T-helper 2 cell (primary cell): ENCODE measurements at places on chromosomes 2 and 18.

GRCh38 chr18:42412281-42412680 is 457.2 kb downstream of the PIK3C3 start:
- DNase-seq, result no peak

DNA sequence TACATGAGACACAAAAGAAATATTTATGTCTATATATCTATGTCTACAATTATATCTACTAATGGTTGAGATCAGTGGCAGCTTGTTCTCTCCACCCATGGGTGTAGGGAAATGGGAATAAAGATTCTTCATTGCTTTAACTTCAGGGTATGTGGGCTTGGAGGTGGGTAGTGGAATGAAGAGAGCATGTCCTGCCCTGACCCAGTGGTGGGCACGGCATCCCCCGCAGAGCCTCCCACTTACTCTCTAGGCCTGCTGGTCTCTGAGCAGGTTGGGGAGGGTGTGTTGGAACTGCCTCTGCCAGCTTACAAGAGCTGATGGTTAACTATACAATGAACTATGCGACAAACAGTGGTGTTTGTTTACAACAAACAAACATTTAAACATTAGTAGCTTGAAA is 152.5 kb upstream of the SKOR2 start:
- DNase-seq, result no peak

DNA sequence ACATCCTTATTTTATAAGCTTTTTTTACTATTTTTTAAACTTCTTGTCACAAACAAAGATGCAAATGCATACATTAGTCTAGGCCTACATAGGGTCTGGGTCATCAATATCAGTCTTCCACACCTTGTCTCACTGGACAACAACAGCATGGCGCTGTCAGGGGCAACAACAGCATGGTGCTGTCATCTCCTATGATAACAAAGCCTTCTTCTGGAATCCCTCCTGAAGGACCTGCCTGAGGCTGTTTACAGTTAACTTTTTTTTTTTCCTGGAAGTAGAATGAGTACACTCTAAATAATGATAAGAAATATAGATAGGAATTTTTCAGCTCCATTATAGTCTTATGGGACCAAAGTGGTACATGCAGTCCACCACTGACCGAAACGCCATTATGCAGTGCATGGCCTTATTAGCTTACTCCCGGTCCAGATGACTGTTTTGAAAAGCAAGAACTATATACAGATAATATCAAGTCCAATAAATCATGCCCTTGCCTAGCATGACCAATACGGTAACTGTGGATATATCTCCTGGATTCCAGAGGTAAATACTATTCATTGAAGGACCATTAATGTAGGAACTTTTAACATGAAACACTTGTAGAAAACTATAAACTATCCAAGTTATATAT is 38.4 kb downstream of the TCF4 start:
- DNase-seq, result no peak

DNA sequence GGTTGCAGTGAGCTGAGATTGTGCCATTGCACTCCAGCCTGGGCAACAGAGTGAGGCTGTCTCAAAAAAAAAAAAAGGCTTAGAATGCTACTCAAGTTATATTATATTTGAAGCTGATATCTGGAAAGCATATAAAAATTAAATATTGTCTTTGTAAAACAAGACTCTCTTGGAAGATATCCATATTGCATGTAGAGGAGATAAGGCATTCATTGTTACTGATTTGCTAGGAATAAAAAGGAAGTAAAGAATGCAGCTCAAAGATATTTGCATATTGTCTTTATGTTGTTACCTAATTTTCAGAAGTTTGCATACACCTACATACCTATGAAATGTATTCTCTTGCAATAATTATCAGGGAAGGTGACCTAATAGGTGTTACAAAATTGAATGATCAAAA is 79.4 kb downstream of the MYOM1 start:
- DNase-seq, result no peak

GRCh38 chr2:152546230-152546837 is 170.9 kb downstream of the PRPF40A start:
- DNase-seq, result no peak

- no peak for DNase-seq
Observed at GRCh38 chr2:71947809-71948208, 199.9 kb downstream of the CYP26B1 start.

GRCh38 chr2:149727927-149728326 is 140.4 kb upstream of the MMADHC start:
- no peak for DNase-seq

DNA sequence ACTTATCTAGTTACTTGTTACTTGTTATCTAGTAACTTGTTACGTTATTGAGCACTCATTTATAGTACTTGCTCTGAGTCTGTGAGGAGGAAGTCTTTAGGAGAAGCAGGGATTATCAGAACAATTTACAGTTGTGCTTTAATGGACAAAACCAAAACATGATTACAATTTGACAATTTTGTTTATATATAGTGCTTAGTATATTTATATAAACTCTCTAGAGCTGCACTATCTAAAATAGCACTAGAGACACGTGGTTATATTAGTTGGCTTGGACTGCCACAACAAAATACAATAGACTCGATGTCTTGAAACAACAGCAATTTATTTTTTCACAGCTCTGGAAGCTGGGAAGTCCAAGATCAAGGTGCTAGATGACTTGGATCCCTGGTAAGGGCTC is 78.4 kb downstream of the BMPR2 start:
- DNase-seq, result no peak

DNA sequence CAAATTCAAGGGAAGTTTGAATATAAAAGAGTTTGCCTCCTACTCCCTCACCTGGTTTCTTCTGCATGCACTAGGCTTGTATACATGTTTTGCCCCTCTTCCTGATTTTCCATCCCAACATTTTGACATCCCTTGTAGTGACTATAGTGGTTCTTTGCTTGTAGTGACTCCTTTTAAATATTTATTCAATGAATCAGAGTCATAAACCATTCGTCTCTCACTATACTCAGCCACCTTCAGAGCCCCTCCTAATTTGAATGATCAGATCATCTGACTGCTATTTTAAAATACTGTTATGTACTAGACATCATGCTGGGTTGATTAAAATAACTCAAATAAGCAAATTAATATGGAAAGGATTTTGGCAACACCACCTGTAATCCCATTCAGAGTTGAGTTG is 492.1 kb upstream of the PIK3C3 start:
- no peak for DNase-seq

GRCh38 chr2:28085201-28085600 is 194.7 kb downstream of the BABAM2 start:
- DNase-seq, result no peak

- DNase-seq, result no peak
Observed at GRCh38 chr2:106126705-106127281, 67.3 kb downstream of the UXS1 start.

DNA sequence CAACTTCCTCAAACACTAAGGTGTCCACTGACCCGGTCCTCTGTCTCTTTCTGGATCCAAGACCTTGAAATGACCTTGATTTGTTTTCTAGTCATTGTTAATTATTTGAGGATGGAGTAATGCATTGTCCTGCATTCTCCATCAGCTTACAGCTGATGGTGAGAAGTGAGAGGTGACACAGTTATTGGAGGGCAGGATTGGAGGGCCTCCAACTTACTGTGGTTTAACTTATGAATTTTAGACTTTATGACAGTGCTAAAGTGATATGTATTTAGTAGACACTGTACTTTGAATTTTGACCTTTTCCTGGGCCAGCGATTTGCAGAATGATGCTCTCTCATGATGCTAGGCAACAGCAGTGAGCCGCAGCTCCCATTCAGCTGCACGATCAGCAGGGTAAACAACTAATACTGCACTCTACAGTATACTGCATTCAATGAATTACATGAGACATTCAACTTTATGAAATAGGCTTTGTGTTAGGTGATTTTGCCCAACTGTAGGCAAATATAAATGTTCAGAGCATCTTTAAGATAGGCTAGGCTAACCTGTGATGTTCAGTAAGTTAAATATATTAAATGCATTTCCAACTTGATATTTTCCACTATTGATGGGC is 200.0 kb upstream of the MEX3C start:
- no peak for DNase-seq

- no peak for DNase-seq
Observed at GRCh38 chr2:134098321-134098720, 155.6 kb upstream of the MGAT5 start.

DNA sequence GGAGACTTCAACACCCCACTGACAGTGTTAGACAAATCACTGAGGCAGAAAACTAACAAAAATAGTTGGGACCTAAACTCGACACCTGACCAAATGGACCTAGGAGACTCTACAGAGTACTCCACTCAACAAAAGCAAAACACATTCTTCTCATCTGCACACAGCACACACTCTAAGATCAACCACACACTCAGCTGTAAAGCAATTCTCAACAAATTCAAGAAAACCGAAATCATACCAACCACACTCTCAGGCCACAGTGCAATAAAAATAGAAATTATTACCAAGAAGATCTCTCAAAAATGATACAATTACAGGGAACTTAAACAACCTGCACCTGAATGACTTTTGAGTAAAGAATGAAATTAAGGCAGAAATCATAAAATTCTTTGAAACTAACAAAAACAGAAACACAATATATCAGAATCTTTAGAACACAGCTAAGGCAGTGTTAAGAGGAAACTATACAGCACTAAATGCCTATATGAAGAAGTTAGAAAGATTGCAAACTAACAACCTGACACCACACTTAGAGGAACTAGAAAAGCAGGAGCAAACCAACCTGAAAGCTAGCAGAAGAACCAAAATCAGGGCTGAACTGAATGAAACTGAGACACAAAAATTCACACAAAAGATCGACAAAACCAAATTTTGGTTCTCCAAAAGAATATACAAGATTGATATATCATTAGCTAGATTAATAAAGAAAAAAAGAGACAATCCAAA is 46.3 kb downstream of the RTTN start:
- no peak for DNase-seq

- no peak for DNase-seq
Observed at GRCh38 chr2:102061962-102062795, 70.4 kb downstream of the IL1R2 start.

GRCh38 chr2:159939946-159940345 is 122.5 kb downstream of the PLA2R1 start:
- no peak for DNase-seq

GRCh38 chr2:88818381-88818780 is 126.9 kb downstream of the RPIA start:
- DNase-seq, result no peak

DNA sequence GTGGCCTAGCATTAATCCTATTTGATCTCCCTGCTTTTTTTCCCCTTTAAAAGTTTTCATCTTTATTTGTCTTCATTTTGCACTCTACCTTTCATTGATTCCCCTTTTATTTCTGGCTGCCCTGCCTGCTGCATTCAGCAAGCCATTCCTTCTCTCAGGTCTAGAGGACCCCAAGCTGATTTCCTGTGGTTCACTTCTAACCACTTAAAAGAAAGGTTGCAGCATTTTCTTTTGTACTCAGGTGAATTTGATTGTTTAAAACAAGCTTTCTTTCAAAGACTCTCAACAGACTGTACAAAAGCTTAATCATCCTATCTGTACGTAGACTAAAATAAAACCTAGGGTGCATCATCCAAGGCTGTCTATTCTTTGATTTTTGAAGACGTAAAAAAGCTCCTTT is 160.3 kb downstream of the CSRNP3 start:
- DNase-seq, result no peak

DNA sequence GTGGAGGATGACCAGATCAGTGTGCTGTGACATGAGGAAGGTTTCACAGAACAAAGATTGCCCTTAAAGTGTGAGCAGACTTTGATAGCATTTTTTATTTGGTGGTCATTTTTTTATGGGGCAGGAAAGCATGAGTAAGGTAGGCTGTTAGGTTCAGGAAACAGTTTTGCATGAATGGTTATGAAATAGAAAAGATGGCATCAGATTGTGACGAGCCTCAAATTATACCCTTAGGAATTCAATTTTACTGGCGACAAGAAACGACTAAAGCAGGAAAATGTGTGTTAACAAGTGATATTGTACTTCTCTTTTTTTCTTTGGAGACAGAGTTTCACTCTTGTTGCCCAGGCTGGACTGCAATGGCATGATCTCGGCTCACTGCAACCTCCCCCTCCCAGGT is 44.7 kb downstream of the PIK3C3 start:
- no peak for DNase-seq

DNA sequence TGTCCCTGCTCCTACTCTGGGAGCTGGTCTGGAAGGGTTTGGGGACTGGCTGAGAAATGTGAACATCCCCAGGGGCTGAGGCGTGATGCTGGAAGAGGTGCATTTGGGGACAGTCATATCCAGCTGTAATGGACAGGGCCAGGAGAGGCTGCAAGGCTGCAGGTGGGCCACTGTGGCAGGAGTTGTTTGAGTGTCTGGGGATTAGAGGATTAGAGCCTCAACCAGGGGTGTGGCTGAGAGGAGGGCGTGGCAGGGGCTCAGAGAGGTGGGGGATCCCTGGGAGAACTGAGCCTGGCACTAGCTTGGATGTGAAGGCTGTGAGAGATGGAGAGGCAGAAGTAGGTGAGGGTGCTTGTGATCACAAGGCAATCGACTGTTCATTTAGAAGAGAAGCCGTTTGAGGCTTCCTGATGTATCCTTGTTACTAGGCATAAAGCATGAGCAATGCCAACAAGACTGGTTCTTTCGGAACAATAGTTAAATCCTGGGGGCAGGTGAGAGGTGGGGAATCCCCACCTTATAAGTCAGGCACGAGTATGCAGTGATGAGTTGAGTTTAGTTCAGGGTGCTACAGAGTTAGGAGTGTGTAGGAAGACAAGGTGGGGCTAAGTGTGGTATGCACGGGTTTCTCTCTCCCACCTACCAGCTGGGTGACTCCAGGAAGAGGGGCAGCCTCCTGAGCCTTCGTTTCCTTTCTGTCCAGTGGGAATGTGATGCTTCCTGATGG is 31.9 kb downstream of the SH3RF3 start:
- no peak for DNase-seq

DNA sequence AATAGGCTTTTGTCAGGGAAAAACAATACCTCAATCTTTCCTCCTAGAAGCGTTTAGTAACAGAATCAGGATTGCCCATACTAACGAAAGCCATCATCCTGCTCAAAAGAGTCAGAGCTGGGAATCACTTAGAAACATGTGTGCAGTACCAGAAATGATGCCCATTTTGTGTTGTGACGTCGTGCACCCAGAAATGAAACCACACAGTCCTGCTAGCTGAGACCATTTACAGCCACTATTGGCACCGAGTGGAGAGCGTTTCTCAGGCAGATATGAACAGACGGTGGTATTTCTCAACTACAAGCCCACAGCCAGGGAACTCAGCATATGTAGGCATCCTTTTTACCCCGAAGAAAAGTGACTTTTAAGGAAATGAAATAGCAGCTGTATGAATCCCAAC is 284.3 kb upstream of the LRATD1 start:
- no peak for DNase-seq

DNA sequence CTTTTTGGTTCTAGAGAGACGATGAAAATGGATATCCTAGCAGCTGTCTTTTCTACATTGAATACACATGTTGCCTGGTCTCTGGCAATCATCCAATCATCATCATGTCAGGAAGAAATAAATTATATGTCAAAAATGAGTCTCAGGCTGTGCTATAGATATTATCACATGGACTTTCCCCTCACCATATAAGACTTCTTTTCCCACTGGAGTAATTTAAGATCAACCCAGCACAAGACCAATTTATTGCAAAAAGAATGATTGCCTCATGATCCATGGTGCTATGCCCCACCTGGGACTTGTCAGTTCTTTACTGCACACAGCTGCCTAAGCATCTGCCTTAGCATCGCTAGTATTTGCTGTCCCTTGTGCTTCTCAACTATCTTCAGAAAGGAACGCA is 783.7 kb upstream of the TMEFF2 start:
- DNase-seq, result no peak

- no peak for DNase-seq
Observed at GRCh38 chr2:36380624-36381481, 25.3 kb downstream of the CRIM1 start.

- no peak for DNase-seq
Observed at GRCh38 chr18:51491678-51492372, 294.3 kb upstream of the MEX3C start.
